ENCODE measurements at places on chromosomes 1 and 21. TPM values are rescaled to one million over a fixed set of nuclear protein-coding genes. Genes with fewer than 3 reads are reported as not detected.
A peak's percentile ranks its signal among the peaks of the same experiment; 100 is the strongest.

- DNase-seq = no peak
Measured at GRCh38 chr1:12521096-12521495, 96.9 kb downstream of the DHRS3 start.

- DNase-seq = no peak
Measured at GRCh38 chr1:29519788-29520110, 283.4 kb downstream of the PTPRU start.

- DNase-seq = peak; percentile 38
Measured at GRCh38 chr1:156993426-156994147, 52.0 kb downstream of the ARHGEF11 start.

- DNase-seq = peak; percentile 28
Measured at GRCh38 chr1:35062518-35063196, 16.5 kb upstream of the ZMYM1 start.

GRCh38 chr1:160096274-160097116, 1.9 kb downstream of the IGSF8 start:
- DNase-seq = peak; percentile 69

The OR2L8 gene
- total RNA-seq = not detected

DNA sequence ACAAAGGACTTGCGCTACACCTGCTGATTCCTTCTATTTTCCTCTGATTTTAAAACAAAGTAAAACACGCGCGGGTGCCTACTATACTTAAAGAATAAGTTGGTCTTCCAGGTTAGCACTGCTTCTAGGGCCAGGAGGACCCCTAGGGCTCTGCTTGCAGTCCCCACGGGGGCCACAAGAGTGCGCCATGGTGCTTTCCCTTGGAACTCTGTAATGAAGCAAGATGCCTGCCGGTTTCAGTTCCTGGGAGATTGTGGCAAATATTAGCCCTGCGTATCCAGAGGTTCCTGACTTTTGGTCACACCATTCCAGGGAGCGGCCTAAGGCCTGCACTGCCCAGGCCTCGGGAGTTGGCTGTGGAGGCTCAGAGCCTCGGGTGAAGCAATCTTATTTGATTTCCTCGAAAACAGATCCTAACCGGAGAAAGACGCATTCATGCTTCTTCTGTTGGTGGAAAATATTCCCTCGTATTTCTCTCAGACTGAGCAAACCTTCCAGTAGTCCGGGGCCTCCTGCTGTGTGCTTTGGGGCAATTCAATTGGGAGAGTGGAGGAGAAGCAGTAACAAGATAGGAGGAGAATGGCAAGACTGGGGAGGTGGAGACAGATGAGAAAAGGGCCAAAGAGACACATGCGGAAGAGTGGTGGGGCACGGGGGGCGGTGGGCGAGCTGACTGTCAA, 25.3 kb downstream of the ADAM30 start:
- DNase-seq = peak; percentile 61

DNA sequence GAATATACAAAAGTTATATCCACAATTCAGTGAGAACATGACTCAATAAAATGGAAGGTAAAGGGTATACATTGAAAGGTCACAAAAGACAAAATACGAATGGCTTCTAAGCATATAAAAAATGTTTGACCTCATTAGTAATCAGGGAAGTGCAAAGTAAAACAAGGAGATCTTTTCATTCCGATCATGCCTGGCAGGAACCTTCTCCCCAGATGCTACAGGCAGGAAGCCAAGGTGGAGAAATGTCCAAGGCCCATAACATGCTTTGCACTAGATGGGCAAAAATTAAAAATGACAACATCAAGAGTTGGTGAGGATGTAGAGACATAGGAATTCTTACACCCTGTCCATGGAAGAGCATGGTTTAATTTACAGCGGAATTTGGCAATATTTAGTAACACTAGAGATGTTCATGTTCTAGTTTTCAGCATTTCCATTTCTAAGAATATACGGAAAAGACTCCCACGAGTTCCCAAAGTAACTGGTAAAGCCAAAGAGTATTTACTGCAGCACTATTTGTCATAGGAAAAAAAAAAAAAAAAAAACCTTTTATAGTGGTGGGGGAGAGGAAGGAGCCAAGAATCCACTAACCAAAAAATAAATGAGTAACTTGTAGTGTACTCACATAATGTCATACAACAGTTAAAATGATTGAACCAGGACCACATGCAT, 184.5 kb upstream of the KAZN start:
- no peak for DNase-seq

The TMEM200B gene
- total RNA-seq = 1.1 TPM

The F5 gene
- total RNA-seq = not detected

DNA sequence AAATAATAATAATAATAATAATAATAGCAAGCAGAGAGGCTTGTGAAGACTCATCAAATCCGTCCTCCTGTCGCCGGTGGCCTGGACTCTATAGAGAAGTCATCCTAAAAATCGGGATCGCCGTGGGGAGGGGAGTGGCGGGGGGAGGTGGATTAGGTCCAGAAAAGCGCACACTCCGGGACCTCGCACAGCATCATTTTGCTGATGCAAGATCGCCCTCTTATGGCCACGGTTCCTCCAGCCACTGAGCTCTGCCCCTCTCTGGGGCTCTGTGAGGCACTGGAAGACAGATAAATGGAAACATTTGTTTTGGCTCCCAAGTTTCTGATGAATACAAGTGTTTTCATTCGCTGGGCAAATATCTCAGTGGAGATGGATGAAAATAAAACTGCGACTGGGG, 612.0 kb downstream of the MATN1 start:
- DNase-seq = no peak

The CFAP74 gene
- total RNA-seq = 3.0 TPM

GRCh38 chr1:15371610-15372545, 37.8 kb upstream of the EFHD2 start:
- DNase-seq = no peak

DNA sequence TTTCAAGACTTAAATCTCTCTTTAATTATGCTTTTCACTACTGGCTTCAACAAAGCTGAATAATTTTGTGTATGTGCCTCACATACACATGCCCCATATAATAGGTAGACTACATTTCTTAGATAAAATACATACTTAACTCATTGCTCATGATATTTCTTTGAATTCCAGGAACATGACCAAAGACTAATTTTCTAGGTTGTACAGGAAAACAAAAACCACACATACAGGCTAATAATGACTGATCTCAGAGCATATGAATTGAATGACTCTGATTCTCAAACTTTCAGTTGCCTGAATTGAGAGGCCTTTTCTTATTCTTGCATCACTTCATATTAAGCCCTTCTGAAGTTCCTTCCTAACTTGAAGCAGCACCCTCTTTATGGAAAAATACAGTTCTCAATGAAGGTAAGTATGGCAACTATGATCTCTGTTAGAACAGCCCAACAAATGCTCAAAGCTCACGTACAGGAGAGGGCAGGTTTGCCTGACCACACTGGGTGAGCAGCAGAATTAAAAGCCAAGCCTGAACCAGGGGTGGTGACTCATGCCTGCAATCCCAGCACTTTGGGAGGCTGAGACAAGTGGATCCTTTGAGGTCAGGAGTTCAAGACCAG, 22.6 kb upstream of the UAP1 start:
- peak; percentile 94 for DNase-seq

- DNase-seq = no peak
Measured at GRCh38 chr21:42140196-42140934, 69.2 kb downstream of the UMODL1 start.

DNA sequence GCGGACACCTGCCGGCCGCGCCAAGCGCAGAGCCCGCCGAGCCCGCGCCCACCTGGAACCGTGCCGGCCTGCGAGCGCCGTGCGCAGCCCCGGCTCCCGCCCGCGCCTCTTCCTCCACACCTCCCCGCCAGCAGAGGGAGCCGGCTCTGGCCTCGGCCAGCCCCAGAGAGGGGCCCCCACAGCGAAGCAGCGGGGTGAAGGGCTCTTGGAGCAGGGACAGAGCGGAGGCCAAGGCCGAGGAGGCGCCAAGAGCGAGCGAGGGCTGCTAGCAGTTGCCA, 50.1 kb upstream of the KRTAP19-8 start:
- no peak for DNase-seq

DNA sequence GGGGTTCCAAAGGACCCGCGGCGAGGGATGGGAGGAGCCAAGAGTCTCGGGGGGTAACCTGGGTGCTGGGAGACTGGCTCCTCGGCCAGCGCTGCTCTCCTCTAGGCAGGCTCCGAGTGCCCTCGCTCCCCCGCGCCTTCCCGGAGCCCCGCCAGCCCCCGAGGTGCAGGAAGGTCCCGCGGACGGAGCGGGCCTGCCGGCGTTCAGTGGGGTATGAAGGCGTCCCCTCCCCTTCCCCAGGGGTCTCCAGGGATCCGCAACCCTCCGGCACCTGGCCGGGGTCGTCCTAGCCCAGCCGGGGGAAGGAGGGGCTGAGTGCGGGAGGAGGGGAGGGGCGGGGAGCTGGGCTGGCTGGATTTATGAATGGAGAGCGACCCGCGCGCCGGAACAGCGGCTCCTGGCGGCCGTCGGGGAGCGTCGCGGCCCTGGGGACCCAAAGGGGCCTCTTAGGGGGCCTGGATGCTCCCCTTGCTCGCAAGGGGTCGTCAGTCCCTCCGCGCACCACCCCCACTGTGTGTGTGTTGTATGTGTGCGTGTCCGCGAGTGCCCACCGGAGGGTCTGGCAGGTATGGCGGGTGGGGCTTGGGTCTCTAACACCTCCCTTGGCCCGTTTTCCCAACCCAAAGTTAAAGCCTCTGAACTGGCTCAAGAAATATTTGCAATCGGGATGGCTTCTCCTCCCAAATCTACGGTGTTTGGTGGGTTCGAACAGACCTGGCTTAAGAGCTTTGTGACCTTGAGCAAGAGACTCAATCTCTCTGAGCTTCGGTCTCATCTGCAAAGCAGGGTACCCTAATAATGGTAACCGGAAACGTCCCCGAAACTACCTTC, 642 bp downstream of the HCRTR1 start:
- peak; percentile 43 for DNase-seq

The USH2A gene
- not detected for total RNA-seq

The HTR6 gene
- not detected for total RNA-seq

- DNase-seq = no peak
Measured at GRCh38 chr1:41810446-41810845, 108.3 kb downstream of the HIVEP3 start.

The IL22RA1 gene
- total RNA-seq = 4.2 TPM

DNA sequence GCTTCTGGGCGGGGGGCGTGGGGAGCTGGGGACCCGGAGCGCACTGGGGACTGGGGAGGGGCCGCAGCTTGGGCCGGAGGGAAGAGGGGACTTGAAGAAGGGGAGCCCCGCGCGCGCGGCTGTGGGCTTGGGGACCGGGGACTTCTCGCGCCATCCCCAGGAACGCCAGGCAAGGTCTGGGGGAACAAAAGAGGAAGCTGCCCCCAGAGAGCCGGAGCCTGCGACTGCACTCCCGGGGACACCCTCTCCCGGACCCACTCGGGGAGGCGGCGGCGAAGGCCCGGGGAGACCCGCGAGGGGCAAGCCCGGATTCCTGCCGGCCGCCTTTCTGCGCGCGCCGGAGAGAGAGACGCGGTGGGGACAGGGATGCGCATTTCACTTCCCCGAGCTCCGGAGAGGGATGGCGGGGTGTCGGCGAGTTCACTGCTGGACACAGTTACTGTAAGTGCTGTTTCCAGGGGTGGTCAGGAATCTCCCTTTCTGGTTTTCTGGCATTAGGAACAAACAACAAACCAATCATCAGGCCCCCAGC, 732 bp downstream of the ABCG1 start:
- no peak for DNase-seq

DNA sequence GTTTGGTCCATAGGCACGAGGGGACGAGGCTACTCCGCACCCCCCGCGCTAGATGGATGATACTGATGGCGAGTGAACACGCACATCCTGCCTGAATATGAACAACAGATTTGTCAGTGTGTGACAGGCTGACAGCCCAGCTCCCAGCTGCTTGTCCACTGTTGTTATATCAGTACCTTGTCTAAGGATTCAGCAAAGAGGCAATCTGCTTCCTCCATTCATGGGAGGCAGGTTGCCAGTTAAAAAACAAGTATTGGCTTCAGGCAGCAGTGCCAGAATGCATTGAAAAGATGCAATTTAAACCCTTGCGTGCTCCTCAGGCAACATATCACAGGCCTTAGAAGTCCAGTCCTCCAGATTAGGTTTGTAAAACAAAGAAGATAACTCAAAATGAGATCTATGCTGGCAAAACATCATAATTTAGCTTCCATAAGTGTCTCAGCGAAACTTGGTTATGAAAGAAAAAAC, 223.3 kb downstream of the GPATCH2 start:
- DNase-seq = no peak

DNA sequence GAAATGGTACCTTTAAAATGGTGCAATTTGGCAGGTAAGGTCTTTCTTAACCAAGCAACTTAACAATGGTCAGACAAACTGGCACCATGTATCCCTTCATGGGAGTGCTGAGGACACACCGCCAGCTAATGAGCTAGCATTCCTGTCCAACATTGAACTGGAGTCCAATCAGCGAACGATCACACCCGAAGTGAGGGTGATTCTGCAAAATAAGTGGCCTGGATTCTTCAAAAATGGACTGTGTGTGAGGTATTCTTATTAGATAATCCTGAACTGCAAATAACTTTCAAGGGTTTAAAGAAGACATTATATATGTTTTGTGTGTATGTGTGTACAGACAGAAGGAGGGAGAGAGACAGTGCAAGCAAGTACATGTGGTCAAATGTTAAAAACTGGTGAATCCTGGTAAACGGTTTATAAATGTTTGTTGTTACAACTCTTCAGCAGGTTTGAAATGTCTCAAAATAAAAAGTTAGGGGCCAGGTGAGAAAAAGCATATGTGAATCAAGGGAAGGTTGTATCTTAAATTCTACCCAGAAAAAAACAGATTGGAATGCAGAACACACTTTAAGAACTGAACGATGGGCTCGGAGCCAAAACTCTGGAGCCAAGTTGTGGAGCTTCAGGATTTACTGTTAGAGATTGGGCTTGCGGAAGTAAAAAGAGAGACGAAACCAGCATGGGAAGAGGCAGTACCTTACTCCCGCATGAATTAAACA, 20.9 kb downstream of the GADD45A start:
- no peak for DNase-seq

DNA sequence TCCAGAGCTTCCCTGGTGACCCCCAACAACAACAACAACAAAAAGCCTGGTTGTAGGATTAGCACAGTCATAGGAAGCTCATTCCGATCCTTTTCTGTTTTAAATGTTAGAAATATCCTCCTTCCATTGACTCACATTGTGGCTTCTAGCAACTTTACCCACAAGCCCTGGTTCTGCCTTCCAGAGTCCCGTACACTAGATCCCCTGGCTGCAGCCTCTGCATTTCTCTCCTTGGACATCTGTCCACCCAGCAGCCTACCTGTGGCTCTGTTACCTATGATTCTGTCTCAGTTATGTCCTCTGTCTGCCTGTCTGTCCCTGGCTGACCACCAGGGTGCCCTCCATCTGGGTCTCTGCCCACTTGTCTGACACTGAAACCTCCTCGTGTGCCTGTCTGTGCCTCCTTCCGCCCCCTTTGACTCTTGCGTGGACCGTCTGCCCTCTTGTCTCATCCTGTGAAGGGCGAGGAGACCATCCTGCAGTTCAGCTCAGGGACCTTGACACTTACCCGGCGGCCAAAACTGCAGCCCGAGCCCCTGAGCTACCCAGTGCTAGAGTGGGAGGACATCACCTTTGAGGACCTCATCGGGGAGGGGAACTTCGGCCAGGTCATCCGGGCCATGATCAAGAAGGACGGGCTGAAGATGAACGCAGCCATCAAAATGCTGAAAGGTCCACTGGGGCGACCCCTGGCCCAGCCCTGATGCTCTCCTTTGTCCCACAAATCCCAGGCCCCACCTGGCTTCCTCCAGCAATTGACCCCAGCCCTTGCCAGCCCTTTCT, 16.1 kb downstream of the TIE1 start:
- no peak for DNase-seq

The FCGR2B gene
- total RNA-seq = not detected

- DNase-seq = no peak
Measured at GRCh38 chr1:101136739-101137138, 100.1 kb upstream of the S1PR1 start.

Measured in PC-9 (cell line).